ENCODE measurements at places on chromosomes 3 and 15.

DNA sequence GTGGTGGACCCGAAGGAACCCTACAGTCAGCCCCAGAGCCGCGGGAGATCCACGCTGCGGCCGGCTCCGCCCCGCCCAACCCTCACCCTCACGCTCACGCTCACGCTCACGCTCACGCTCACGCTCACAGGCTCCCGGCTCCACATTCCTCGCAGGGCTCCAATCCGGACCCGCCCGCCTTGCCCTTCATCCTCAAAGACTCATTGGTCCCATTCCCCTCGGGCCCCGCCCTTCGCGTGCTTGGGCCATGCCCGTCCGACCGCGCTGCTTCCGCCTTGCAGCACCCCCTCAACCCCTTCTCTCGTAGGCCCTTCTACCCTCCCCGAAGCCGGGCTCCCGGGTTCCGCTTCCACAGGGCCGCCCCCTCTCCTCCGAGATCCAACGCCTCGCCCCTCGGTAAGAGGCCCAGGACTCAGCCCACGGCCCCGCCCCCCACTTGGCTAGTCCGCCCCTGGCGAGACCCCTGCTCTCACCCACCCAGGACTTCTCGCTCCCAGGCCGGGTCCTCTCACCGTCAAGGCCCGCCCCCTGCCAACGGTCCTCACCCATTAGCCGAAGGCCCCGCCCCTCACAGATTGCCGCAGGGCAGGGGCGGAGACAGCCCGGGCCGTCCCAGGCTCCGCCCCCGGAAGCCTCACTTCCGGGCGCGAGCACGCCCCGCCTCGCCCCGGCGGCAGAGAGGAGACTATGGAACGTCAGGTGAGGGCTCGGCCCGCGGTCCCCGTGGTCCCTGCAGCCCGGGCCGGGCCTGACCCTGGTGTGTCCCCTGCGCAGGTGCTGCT is at the start of gene APEH:
Gene APEH (plus strand): TSS at position 637 of the 782 bp plus-strand sequence. CDS start 51 bp downstream, at position 688.
- peak; percentile 95 for DNase-seq

DNA sequence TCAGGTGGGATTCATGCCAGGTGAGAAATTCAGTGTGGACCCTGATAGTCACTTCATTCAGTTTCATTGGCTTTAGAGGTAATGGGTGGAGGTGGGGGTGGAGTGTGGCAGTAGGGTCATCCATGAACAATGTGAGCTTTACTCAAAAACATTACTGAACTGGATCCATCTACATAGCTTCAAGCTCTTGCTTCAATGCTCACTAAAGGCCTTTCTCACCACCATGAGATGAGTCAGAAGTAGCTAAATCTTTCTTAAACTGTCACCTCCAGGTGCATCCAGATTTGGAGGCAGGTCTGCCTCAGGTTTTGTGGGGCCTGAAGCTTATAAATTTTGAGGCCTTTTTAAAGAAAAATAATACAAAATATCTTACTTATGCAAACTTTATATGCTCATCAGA is 363.6 kb downstream of the CHST2 start:
- DNase-seq, result no peak

DNA sequence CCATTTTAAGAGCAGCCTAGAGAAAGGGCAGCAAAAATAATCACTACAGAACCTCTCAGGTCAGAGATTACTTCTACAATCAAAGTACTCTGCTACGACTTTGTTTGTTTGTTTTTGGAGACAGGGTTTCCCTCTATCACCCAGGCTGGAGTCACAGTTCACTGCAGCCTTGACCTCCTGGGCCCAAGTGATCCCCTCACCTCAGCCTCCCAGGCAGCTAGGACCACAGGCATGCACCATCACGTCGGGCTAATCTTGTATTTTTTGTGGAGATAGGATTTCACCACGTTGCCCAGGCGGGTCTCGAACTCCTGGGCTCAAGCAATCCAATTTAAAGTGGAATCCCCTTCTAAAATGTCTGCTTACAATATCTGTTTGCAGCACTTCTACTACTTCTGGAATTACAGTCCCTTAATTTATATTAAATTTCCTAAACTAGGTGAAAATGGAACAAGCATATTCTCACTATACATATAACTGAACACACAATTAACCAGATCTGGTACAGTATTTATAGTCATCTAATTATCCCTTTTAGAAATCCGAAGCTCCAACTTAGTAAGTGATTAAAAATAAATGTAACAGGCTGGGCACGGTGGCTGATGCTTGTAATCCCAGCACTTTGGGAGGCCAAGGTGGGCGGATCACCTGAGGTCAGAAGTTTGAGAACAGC is 4.4 kb downstream of the UACA start:
- DNase-seq, result no peak

GRCh38 chr15:100125401-100126191 is 216.2 kb downstream of the ADAMTS17 start:
- DNase-seq, result no peak

DNA sequence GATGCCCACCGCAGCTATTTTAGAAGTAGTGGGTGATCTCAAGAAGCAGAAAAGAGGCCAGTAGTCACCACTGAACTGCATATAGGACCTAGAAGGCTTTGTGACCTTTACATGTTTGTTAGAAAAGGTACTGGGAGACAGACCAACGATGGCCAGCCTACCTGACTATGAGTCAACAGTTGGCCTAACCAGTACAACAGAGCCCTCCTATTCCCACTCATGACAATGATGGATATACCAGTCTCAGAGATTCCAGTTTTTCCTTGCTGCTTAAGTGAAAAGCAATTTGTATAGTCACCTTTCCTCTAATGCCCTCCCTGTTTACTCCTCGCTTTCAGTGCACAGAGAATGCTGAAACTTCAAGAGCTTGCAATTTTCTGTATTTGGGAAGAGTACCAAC is 86.6 kb upstream of the PPIB start:
- DNase-seq, result no peak

DNA sequence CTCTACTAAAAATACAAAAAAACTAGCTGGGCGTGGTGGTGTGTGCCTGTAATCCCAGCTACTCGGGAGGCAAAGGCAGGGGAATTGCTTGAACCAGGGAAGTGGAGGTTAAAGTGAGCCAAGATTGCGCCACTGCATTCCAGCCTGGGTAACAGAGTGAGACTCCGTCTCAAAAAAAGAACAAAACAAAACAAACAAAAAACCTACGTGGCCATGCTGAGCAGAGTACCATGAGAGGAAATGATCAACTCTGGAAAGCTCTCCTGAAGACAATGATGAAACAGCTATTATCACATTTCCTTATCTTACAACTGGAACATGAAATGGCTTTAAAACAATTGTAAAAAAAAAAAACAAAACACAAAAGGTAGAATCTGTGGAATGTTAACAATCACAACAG is 75.2 kb downstream of the CHSY1 start:
- DNase-seq, result no peak
